Aorta (tissue), 5 donors: ENCODE measurements at places on chromosomes 7 and 10. TPM values are rescaled to one million over a fixed set of nuclear protein-coding genes. Genes with fewer than 3 reads are reported as not detected.

- H3K4me3 ChIP-seq, result no peak overlapping the region
- H3K27me3 ChIP-seq, result no peaks in the 10 kb centered on the region
- H3K27ac ChIP-seq, result no peak overlapping the region
- no peaks in the 10 kb centered on the region for H3K4me1 ChIP-seq
Measured at GRCh38 chr10:104052431-104052830, 33.2 kb downstream of the COL17A1 start.

DNA sequence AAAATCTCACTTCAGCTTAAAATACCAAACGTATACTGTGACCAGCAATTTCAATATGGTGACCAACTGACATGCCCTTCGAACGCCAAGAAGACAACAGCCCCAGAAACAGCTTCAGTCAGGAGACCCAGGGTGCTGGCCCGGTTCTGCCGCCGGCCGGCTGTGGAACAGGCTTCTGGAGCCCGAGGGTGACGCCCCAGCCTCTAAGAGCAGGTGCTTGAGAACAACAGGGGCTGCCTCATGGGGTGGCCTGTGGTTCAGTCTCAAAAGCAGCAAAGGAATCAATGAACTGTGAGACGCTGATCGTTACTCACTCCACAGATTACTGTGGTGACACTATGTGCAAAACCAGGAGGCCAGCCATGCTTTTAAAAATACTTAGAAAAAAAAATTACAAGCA lies 17.3 kb downstream of the GPER1 start:
- no peaks in the 10 kb centered on the region for H3K4me1 ChIP-seq
- no peaks in the 10 kb centered on the region for H3K27me3 ChIP-seq
- DNase-seq, result no peak
- no peaks in the 10 kb centered on the region for H3K36me3 ChIP-seq
- no peak overlapping the region for H3K27ac ChIP-seq

The VSTM4 gene
- 24.6 TPM for total RNA-seq

- no peaks in the 10 kb centered on the region for H3K36me3 ChIP-seq
- H3K4me3 ChIP-seq, result no peak overlapping the region
- H3K27ac ChIP-seq, result no peak overlapping the region
Measured at GRCh38 chr10:109647627-109648026, 275.7 kb downstream of the XPNPEP1 start.
